Upper lobe of left lung (tissue), 6 donors: ENCODE measurements at places on chromosomes 7 and 10. TPM values are rescaled to one million over a fixed set of nuclear protein-coding genes. Genes with fewer than 3 reads are reported as not detected.

ENKUR gene
- 2.3 TPM for total RNA-seq

LRRTM3 gene
- total RNA-seq, result not detected

TSPAN15 gene
- 66.3 TPM for total RNA-seq

FAM25C gene
- total RNA-seq, result not detected

DNA sequence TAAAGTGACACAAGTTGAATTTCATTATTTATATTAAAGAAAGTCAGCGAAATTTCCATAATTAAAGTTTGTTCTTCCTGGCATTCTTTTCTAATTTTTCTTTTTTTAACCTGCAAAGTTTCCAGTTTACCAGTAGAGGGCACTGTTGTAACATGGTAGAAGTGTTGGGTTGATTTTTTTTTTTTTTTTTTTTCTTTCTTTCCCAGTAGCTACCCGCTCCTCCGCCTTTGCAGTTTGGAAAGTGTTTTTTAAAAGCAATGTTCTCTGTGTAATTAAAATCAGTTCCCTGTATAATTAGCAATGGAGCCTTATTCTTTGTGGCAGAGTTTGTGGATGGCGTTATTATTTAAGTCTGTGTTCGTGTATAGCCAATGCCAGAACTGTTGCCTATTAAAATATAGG is 53.7 kb downstream of the TAF3 start:
- H3K27me3 ChIP-seq, result no peaks in the 10 kb centered on the region
- no peaks in the 10 kb centered on the region for H3K36me3 ChIP-seq
- no peaks in the 10 kb centered on the region for H3K4me1 ChIP-seq
- H3K4me3 ChIP-seq, result peak overlapping the region; percentile 25
- DNase-seq, result no peak

- peak overlapping the region; percentile 42 for H3K4me3 ChIP-seq
- peaks cover 63% of the 10 kb centered on the region for H3K4me1 ChIP-seq
- no peaks in the 10 kb centered on the region for H3K27me3 ChIP-seq
- no peak for DNase-seq
- no peaks in the 10 kb centered on the region for H3K36me3 ChIP-seq
Measured at GRCh38 chr7:105677817-105678573, 96.7 kb upstream of the EFCAB10 start.

GRCh38 chr7:16661924-16662323 is 15.9 kb downstream of the BZW2 start:
- H3K4me3 ChIP-seq, result no peak overlapping the region
- no peaks in the 10 kb centered on the region for H3K36me3 ChIP-seq
- no peak overlapping the region for H3K27ac ChIP-seq
- no peaks in the 10 kb centered on the region for H3K4me1 ChIP-seq
- no peak for DNase-seq
- no peaks in the 10 kb centered on the region for H3K27me3 ChIP-seq

DNA sequence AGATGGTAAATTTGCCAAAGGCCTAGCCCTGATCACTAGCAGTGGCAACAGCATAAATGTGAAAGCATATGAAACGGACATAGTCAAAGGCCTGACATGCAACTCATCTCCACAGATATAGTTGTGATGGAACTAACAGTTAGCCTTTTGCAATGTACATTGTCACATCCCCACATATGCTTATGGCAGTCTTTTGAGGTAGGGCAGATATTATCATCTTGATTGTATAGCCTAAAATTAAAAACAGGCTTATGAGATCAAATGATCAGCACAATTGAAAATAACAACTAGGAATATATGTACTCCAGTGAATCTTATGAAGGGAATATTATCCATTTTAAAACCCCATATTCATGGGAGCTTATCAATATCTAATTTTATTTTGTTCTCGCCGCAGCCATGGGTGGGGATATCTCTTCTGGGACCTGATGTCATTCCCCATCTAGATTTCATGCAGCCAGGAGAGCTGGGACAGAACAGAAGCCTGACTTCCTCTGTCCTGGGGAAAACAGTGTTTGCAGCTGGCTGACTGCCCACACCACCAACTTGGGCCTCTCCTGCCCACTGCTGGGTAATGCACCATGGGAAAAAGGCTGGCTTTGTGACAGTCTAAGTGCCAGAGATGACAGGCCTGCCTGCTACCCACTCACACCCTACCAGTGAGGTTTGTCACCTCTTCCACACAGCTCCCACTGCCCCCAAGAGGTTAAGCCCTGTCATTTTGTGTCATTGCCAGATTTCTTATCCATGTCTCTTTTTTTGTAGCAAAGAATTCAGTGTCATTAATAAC is 180.2 kb upstream of the FZD1 start:
- H3K4me3 ChIP-seq, result no peak overlapping the region
- no peaks in the 10 kb centered on the region for H3K4me1 ChIP-seq
- no peaks in the 10 kb centered on the region for H3K36me3 ChIP-seq

GRCh38 chr7:105580022-105580740 is 1.1 kb downstream of the EFCAB10 start:
- peaks cover 9% of the 10 kb centered on the region for H3K4me1 ChIP-seq
- no peak overlapping the region for H3K4me3 ChIP-seq
- no peaks in the 10 kb centered on the region for H3K36me3 ChIP-seq
- no peaks in the 10 kb centered on the region for H3K27me3 ChIP-seq
- H3K27ac ChIP-seq, result no peak overlapping the region

GRCh38 chr7:3168869-3169268 is 125.2 kb upstream of the CARD11 start:
- no peak overlapping the region for H3K4me3 ChIP-seq
- no peaks in the 10 kb centered on the region for H3K27me3 ChIP-seq
- no peak for DNase-seq
- H3K27ac ChIP-seq, result no peak overlapping the region

DNA sequence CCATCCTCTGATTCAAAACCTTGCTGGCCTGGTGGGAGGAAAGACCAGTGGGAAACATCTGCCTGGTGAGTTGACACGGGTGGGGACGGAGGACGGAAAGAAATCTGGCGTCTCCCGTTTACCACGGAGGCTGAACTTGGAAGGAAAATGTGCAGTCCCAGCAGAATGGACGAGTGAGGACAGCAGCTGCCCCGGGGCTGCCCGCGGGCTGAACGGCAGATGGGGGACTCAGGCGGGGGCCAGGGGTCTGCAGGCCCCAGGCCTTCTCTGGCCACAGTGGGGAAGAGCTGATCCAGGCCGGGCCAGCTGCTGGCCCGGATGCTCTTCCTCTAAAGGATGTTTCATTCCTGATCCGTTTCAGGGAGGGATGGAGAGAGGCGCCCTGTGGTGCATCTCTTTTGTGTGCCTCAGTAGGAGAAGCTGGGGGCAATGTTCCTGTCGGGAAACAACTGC is 147.5 kb upstream of the CHST15 start:
- H3K36me3 ChIP-seq, result no peaks in the 10 kb centered on the region
- H3K4me3 ChIP-seq, result no peak overlapping the region
- DNase-seq, result no peak
- no peaks in the 10 kb centered on the region for H3K27me3 ChIP-seq

GRCh38 chr7:959271-959670 is 4.8 kb upstream of the ADAP1 start:
- no peak overlapping the region for H3K4me3 ChIP-seq
- peaks cover 2% of the 10 kb centered on the region for H3K27me3 ChIP-seq
- peaks cover 37% of the 10 kb centered on the region for H3K4me1 ChIP-seq
- no peak for DNase-seq

GRCh38 chr10:30434273-30435072 is 489 bp downstream of the MAP3K8 start:
- peaks cover 6% of the 10 kb centered on the region for H3K36me3 ChIP-seq
- H3K4me1 ChIP-seq, result peaks cover 59% of the 10 kb centered on the region
- peak; percentile 98 for DNase-seq
- no peaks in the 10 kb centered on the region for H3K27me3 ChIP-seq
- peak overlapping the region; percentile 77 for H3K4me3 ChIP-seq
- peak overlapping the region; percentile 100 for H3K27ac ChIP-seq

DNA sequence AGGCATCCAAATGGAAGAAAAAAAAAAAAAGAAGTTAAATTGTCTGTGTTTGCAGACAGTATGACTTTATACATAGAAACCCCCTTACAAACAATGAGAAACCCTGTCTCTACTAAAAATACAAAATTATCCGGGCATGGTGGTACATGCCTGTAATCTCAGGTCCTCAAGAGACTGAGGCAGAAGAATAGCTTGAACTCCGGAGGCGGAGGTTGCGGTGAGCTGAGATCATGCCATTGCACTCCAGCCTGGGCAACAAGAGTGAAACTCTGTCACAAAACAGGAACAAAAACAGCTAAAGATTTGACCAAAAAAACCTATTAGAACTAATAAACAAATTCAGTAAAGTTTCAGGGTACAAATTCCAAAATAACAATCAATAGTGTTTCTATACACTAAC is 385.8 kb upstream of the GRM3 start:
- no peak overlapping the region for H3K27ac ChIP-seq
- H3K4me3 ChIP-seq, result no peak overlapping the region
- no peak for DNase-seq
- H3K4me1 ChIP-seq, result no peaks in the 10 kb centered on the region

DNA sequence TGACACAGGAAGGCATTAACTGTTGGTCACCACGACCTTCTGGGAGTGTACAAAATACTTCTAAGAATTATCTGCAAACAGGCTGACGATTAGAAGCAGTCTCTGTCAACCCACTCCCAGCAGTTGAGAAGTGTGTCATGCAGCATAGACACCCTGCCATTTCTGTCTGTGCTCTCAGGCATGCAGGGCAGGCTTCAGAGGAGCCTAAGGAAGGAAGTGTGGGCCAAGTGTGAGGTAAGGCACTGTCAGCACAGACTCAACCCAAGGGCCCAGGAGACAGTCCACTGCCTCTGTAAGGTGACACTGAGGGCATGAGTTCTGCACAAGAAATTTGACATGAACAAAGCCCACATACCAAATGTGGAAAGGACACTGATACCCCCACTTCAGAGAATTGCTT is 109.0 kb upstream of the VIPR2 start:
- no peaks in the 10 kb centered on the region for H3K4me1 ChIP-seq
- no peaks in the 10 kb centered on the region for H3K36me3 ChIP-seq
- no peak overlapping the region for H3K27ac ChIP-seq
- no peak for DNase-seq

DNA sequence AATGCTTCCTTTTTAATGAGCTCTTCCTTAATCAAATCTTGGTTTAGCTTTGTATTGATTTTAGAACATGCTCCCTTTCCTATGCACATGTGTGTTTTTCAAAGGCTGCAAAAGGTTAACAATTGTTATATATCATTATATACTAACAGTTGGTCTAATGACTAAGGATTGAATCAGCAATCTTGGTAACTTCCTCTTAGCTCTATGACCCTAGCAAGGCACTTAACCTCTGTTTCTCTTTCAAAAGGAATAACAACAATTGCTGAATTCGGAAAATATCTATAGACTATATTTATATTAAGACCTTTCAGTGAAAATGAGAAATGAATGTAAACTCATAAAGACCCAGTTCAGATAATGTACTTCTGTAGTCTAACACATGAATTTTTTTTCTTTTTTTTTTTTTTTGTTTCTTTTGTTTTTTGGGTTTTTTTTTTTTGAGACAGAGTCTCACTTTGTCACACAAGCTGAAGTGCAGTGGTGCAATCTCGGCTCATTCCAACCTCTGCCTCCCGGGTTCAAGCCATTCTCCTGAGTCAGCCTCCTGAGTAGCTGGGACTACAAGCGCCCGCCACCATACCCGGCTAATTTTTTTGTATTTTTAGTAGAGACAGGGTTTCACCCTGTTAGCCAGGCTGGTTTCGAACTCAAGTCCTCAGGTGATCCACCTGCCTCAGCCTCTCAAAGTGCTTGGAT is 48.8 kb downstream of the HOXA1 start:
- H3K27me3 ChIP-seq, result no peaks in the 10 kb centered on the region
- no peaks in the 10 kb centered on the region for H3K4me1 ChIP-seq
- H3K27ac ChIP-seq, result no peak overlapping the region
- no peak overlapping the region for H3K4me3 ChIP-seq
- no peak for DNase-seq
- no peaks in the 10 kb centered on the region for H3K36me3 ChIP-seq
